Activated CD8-positive, alpha-beta memory T cell treated with anti-CD3 and anti-CD28 coated beads for 36 hours (primary cell): ENCODE measurements at places on chromosomes 2 and 18. TPM values are rescaled to one million over a fixed set of nuclear protein-coding genes. Genes with fewer than 3 reads are reported as not detected.

The ANTXR1 gene
- total RNA-seq = 0.38 TPM

The ALPP gene
- not detected for total RNA-seq

The C2orf81 gene
- total RNA-seq = 3.1 TPM

The TUBA3E gene
- not detected for total RNA-seq

The CHST10 gene
- total RNA-seq = 15.8 TPM

The IL18R1 gene
- total RNA-seq = 25.1 TPM

The ITPRIPL1 gene
- 59.8 TPM for total RNA-seq
